Diencephalon (tissue), 1 donor: ENCODE measurements at places on chromosomes 6 and 20. TPM values are rescaled to one million over a fixed set of nuclear protein-coding genes. Genes with fewer than 3 reads are reported as not detected.

Gene RHAG
- total RNA-seq, result 0.92 TPM

Gene DTNBP1
- 29.3 TPM for total RNA-seq

Gene HCK
- total RNA-seq, result 5.1 TPM

Gene SPEF1
- 5.1 TPM for total RNA-seq

Gene SLC22A1
- total RNA-seq, result 0.46 TPM

Gene SAMD10
- total RNA-seq, result 10.4 TPM

Gene VSX1
- total RNA-seq, result 0.46 TPM

Gene HLA-DOA
- total RNA-seq, result 1.2 TPM

Gene CCN6
- total RNA-seq, result not detected

Gene EPM2A
- 23.1 TPM for total RNA-seq

Gene FYN
- total RNA-seq, result 350 TPM

Gene SPDEF
- total RNA-seq, result not detected

Gene PGC
- total RNA-seq, result not detected

Gene TCP11
- 0.23 TPM for total RNA-seq
